ENCODE measurements at places on chromosomes 2 and 18.
A peak's percentile ranks its signal among the peaks of the same experiment; 100 is the strongest.

- DNase-seq, result no peak
Measured at GRCh38 chr18:59324623-59324971, 6.1 kb upstream of the CPLX4 start.

GRCh38 chr18:25123438-25124232, 228.3 kb downstream of the ZNF521 start:
- no peak for DNase-seq

GRCh38 chr2:9897331-9897737, 54.1 kb downstream of the TAF1B start:
- no peak for DNase-seq

GRCh38 chr2:30588994-30589393, 141.9 kb downstream of the LCLAT1 start:
- DNase-seq, result no peak

- no peak for DNase-seq
Measured at GRCh38 chr2:190530248-190530900, 4.1 kb downstream of the NEMP2 start.

DNA sequence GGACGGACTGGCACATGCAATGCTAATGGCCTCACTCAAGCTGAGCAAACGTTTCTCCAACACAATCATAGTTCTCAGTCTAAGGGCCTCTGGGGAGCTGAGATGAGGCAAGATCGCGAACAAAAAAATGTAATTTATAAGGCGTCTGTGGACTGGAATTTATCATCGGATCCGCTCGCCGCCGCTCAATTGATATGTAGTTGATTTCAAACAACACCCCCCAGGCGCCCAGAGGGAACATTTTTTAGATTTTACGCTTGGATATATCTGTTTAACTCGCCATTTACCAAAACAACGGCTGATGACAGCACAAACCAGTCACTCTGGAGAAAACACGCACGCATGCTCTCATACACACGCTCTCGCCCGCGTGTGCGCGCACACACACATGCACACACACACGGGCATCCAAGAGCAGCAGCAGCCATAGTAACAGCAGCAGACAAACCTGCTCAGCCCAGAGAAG, 335.8 kb downstream of the SMAD2 start:
- peak; percentile 95 for DNase-seq

DNA sequence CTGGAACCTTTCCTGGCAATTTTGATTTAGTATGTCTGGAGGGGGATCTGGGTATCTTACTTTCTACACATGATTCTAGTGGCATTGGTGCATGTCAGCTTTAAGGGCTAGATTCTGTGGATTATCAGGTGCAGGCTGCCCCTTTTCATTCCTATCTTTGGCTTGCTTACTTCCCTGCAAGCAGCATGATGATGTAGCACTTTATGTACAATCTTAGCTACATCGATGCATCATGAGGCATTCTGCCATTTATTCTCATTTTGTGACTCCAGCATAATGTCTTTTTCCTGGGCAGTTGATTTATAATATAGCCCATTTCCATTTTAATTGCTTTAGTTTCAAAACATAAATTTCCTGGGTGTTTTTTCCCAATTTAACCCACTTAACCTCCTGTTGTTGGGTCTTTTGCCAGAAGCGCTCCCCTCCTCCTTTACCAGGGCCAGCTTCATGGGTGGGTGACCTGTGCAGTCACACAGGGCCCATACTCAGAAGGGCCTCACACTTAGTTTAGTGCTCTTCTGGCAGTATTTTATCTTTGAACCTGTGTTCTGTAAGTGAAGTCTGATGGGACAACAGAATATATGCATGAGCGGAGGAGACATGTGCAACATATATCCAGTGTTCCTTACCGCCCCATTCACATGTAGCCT, 36.0 kb downstream of the TPGS2 start:
- no peak for DNase-seq

GRCh38 chr2:172708247-172708646, 27.4 kb upstream of the RAPGEF4 start:
- no peak for DNase-seq

DNA sequence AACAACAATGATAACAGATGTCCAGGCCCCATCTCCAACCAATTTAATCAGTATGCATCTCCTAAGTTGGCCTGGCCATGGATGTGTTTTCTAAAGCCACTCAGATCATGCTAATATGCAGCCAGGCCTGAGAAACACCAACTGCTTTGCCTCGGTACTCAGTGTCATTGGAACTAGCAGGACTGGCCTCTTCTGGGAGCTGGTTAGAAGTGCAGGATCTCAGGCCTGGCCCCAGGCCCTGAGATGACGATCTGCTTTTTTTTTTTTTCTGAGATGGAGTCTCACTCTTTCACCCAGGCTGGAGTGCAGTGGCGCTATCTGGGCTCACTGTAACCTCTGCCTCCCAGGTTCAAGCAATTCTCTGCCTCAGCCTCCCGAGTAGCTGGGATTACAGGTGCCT, 69.1 kb downstream of the IRS1 start:
- no peak for DNase-seq

DNA sequence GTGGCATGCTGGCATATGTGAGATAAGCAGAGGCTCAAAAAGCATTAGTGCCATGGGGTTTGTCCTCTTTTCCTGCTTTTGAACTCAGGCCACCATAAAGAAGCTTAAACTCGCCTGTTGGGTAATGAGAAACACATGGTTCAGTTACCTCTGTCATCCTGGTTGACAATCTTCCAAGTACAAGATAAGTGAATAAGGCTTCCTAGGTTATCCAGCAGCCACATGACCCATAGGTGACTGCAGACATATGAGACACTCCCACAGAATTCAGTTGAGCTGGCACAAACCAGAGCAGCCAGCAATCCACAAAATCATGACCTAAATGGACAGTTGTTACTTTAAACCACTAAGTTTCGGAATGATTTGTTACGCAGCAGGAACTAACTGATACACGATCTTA, 97.3 kb downstream of the TACR1 start:
- no peak for DNase-seq

DNA sequence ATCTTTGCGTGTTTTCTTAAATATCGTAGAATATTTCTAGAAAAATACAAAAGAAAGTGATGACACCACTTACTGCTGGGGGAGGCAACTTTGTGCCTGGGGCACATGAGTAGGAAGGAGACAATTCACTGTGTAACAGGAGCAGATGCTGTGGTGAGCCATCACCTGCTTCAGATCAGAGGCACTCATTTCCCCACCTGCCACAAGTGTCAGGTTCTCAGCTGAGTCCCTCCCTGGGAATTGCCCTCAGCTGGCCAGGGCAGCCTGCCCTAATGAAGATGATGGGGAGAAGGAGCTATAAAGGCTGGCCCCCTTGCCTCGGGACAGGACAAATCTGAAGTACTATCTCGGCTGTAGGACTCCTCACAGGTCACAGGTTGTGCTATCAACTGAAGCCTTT, 322.8 kb downstream of the STK39 start:
- DNase-seq, result no peak

DNA sequence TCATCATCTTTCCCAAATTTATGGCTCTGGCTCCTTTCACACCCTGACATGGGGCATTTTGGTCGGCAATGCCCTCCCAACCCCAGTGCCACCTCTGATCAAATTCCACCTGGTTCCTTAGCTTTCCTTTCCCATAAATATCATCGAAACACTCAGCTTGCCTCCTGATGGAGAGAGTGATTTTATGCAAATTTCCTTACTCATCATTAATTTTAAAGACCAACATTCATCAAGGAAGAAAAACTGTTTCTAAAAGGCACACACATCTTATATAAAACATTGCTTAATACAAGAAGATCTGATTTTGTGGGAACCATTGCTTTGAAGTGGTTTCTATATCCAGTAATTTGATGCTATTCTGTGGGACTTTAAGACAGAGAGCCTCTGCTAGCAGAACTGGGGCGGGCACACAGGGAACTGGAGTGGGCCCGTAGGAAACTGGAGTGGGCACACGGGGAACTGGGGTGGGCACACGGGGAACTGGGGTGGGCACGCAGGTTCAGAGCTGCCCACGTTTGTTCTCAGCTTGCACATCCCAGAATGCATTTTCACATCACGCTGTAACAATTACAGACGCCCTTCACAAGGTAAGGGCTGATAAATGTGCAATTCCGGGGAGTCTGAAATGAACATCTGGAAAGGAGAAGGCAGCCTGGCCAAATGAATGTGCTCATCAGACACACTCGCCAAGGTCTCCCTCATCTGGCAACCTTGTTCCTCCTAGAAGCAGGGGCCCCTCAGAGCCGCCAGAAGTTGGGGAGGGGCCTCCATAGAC, 174.2 kb downstream of the RTP5 start:
- no peak for DNase-seq

DNA sequence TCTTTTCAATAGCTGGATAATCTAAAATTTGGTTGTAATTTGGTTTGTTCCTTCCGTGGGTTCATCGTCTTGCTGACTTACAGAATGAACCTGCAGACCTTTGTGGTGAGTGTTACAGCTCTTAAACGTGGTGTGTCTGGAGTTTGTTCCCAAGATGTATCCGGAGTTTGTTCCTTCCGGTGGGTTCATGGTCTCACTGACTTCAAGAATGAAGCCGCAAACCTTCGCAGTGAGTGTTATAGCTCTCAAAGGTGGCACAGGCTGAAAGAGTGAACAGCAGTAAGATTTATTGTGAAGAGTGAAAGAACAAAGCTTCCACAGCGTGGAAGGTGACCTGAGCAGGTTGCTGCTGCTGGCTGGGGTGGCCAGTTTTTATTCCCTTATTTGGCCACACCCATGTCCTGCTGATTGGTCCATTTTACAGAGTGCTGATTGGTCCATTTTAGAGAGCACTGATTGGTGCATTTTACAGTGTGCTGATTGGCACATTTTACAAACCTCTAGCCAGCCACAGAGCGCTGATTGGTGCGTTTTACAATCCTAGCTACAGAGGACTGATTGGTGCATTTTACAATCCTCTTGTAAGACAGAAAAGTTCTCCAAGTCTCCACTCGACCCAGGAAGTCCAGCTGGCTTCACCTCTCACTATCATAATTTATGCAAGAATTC, 16.6 kb downstream of the RALB start:
- no peak for DNase-seq

DNA sequence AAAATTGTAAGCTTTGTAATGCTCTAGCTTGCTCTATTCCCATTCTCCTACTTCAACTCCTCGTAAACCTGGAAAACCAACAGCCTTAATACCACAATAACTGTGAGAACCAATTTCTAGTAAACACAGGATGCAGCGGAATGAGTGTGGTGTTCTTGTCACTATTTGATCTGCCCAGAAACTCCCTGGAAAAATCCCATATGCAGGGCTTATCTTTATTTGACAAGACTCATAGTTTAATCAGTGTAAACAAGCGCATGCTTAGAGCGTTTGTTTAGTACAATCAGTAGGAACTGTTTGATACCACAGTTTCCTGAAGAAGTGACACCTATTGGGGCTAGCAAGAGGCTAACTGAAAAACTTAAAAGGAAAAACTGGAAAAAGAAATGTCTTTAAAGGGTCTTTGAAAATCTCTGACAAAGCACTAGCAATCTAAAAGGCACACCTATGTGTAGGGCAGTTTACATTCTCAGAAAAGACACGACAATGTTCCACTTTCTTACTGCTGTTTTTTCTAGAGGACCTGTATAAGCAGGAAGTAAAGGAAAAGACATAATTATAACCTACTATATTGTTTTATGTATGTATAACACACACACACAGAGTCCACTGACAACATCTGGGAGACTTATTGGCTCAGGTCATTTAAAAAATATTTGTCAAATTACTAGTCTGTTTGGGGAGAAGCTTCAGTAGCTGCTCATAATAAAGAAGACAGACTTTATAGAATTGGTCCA, 241.4 kb upstream of the KLHL14 start:
- no peak for DNase-seq

DNA sequence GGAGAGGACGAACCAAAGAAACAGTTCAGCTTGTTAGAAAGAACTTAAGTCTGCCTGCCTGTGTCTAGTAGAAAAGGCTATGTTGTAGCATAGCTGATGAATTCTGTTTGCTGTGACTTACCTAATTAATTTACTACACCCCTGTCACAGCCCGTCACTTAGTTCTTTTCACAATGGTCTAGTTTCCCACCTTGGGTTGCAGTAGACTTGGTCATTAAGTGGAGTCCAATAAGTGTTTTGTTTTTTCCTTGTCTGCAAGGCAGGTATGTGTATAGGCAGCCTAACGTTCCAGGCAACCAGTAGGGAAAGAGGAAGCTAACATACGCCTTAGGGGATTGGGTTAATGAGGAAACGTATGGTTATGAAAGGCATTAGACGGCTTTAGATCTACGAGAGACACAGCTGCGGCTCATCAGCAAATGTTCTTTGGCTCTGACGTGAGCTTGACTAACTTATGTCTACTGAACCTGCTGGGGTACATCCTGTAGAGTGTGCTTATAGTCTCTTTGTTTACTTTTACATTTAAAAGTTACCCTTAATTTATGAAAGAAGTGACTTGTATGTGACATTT, 180.1 kb downstream of the PRPF40A start:
- no peak for DNase-seq
